GM12878 (cell line): ENCODE measurements at places on chromosomes 3 and 15. TPM values are rescaled to one million over a fixed set of nuclear protein-coding genes. Genes with fewer than 3 reads are reported as not detected.

FMN1 gene
- not detected in 2 replicates for polyA plus RNA-seq

CRTAP gene
- 21.4 and 23.5 TPM in 2 replicates for polyA plus RNA-seq

PIAS1 gene
- 59.4 and 60.6 TPM in 2 replicates for polyA plus RNA-seq

GRCh38 chr3:30749230-30749629 is 142.8 kb downstream of the TGFBR2 start:
- H3K4me1 ChIP-seq, result peaks cover 4% of the 10 kb centered on the region
- no peak for DNase-seq
- no peak overlapping the region for H3K4me3 ChIP-seq

DNA sequence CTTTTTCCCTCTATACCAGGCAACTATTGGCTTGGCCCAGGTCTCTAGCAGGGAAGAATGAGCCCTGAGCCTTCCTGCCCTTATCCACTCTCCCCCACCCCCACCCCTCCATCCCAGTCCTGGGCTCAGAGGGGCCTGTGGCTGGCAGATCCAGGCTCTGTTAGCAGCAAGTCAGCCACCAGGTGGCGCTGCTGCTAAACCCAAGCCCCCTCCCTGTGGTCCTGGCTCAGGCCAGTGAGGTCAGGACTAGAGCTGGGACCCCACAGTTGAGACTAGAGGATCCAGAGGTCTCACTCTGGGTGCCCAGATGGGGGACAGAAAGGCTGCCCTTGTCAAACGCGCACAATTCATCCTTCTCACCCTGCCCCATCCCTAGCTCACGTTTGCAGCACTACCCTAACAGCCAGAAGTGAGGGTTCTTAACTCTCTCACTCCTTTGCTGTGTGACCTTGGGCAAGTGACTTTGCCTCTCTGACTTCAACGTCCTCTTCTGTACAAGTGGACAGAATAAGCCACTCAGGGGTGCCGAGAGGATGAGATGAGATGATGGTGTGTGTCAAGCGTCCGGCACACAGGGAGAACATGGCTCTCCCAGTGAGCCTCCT is 46.8 kb upstream of the SLC6A1 start:
- no peak overlapping the region for H3K4me3 ChIP-seq
- H3K27me3 ChIP-seq, result no peaks in the 10 kb centered on the region
- H3K36me3 ChIP-seq, result no peaks in the 10 kb centered on the region
- H3K27ac ChIP-seq, result no peak overlapping the region

- H3K4me1 ChIP-seq, result peaks cover 20% of the 10 kb centered on the region; the same call in 1 of the 2 replicates
- H3K4me3 ChIP-seq, result no peak overlapping the region
- no peak overlapping the region for H3K27ac ChIP-seq
- H3K36me3 ChIP-seq, result no peaks in the 10 kb centered on the region
- DNase-seq, result no peak
Measured at GRCh38 chr15:56967336-56967735, 48.9 kb downstream of the TCF12 start.

GRCh38 chr3:30711151-30711550 is 104.8 kb downstream of the TGFBR2 start:
- H3K36me3 ChIP-seq, result no peaks in the 10 kb centered on the region
- no peak for DNase-seq
- H3K27me3 ChIP-seq, result no peaks in the 10 kb centered on the region
- H3K4me3 ChIP-seq, result no peak overlapping the region
- H3K4me1 ChIP-seq, result no peaks in the 10 kb centered on the region

GRCh38 chr3:134697830-134698689 is 47.2 kb upstream of the KY start:
- no peak overlapping the region for H3K4me3 ChIP-seq
- no peaks in the 10 kb centered on the region for H3K27me3 ChIP-seq
- no peak overlapping the region for H3K27ac ChIP-seq
- DNase-seq, result no peak
- H3K4me1 ChIP-seq, result no peaks in the 10 kb centered on the region

DNA sequence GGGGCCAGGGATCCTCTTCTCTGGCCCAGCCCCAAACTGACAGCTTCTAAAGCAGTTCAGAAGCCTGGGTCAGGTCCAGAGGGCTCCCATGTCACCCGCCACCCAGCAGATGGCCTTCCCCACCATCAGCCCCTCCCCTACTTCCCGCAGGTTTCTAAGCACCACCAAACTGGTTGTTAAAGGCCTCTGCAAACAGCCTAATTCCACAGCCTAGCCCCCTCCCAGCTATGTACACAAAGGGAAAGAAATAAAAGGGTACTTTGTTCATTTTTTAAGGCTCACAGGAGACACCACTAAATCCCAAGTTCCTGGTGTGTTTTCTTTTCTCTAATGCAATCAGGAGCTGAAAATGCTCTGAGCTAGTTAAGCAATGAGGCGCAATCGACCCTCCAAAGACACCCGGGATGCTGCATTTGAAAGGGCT is 30.6 kb downstream of the PLCH1 start:
- H3K4me3 ChIP-seq, result no peak overlapping the region
- H3K27ac ChIP-seq, result no peak overlapping the region
- no peaks in the 10 kb centered on the region for H3K27me3 ChIP-seq
- H3K4me1 ChIP-seq, result no peaks in the 10 kb centered on the region

- H3K4me3 ChIP-seq, result no peak overlapping the region
- H3K27ac ChIP-seq, result no peak overlapping the region
- no peaks in the 10 kb centered on the region for H3K4me1 ChIP-seq
- no peaks in the 10 kb centered on the region for H3K36me3 ChIP-seq
- H3K27me3 ChIP-seq, result no peaks in the 10 kb centered on the region
Measured at GRCh38 chr3:29153811-29154210, 127.1 kb upstream of the RBMS3 start.
